NCI-H526 (cell line): ENCODE measurements at places on chromosomes 13 and 19.
A peak's percentile ranks its signal among the peaks of the same experiment; 100 is the strongest.

DNA sequence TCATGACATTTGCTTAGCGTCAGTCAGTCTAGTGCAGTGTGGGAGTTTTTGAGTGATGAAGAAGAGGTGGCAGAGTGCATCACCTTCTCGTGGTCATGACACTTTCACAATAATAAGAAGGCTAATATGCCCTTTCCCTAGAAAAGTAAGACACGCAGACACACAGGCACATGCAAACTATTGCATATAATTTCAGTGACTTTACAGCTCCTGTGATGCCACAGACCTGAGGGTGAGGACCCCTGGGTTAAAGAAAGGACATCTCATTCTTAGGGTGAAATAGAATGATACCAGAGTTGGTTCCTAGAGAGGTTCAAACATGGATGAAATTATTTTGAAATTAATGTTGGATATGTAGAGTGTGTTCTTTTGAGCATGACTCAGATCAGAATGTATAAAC, 300.3 kb downstream of the GPC5 start:
- DNase-seq = no peak

DNA sequence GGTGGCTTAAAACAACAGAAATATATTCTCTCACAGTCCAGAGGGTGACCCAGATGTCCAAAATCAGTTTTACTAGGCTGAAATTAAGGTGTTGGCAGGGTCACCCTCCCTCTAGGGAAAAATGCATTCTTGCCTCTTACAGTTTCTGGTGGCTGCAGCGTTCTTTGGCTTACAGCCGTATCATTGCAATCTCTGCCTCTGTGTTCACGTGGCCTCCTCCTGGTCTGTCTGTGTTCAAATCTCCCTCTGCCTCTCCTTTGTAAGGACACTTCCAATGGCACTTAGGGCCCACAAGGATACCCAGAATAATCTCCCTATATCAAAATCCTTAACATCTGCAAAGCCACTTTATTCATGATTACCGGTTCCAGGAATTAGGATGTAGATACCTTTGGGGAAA, 21.1 kb downstream of the KCTD12 start:
- DNase-seq = no peak

GRCh38 chr19:48351341-48351752, 12.4 kb downstream of the TMEM143 start:
- peak; percentile 95 for DNase-seq

- DNase-seq = no peak
These were observed 56.1 kb upstream of the ADGRE5 start for GRCh38 chr19:14325134-14325533.

DNA sequence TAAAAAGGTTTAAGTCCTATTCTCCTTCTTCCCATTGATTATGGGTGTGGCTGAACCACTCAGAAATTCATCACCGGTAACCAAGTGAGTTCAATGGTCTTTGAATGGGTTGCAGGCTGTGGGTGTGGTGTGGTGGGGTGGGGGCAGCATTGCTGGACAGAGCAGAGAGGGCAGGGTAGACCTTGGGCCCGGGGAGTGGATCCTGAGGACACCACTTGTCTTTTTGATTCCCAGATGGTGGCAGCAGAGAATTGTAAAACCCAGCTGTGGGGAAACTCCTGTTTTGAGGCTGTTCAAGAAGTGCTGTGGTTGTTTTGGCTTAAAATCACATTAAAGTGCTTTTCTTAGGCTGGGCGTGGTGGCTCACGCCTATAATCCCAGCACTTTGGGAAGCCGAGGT, 45.8 kb upstream of the RGCC start:
- DNase-seq = peak; percentile 50

DNA sequence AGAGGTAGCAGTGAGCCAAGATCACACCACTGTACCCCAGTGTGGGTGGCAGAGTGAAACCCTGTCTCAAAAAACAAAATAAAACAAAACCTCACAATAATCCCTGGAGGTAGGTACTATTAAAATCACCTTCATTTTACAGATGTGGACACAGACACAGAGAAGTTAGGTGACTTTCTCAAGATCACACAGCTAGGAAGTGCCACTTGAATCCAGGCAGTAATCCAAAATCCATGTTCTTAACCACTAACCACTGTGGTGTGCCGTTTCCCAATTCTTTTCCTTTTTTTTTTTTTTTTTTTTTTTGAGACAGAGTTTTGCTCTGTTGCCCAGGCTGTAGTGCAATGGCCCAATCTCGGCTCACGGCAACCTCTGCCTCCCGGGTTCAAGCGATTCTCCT, 9.0 kb downstream of the PPP1R14A start:
- DNase-seq = no peak

DNA sequence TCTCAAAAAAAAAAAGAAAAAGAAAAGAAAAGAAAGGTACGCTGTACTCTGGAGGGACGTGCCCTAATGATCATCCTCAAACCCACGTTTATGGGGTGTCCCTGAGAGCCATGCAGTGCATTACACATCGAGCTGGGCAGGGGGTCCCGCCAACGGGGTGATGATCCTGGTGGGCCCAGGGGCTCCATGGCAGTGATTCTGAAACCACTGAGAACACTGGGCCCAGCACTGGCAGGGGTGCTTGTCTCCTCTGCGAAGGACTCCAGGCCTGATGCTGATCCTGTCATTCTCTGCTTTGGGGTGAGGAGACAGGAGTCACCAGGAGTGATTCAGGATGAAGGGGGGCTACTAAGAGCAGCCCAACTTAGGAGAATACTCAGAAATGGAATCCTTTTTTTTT, 18.7 kb downstream of the MOB3A start:
- no peak for DNase-seq

DNA sequence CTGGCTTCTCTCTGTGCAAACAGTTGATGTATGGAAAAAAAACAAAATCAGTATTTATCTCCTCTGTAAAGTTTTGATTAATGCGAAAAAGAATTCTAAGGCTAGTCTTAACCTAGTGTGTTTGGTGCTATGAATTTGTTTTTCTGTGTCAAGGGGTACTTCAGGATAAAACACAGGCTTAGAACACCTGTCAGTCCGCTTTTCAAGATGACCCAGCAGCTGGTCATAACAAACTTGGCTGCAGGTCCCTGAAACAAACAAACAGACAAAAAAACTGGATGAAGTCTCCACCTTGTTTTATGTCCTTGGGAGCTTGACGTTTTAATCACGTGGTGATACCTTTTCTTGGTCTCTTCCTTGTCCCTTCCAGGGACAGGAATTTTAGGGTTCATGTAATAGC, 689.3 kb downstream of the UQCRFS1 start:
- no peak for DNase-seq
